HuH-7.5 (cell line): ENCODE measurements at places on chromosomes 6 and 20.
A peak's percentile ranks its signal among the peaks of the same experiment; 100 is the strongest.

- no peak for DNase-seq
Observed at GRCh38 chr6:17497535-17498095, 102.5 kb upstream of the FAM8A1 start.

GRCh38 chr6:150470960-150471665 is 102.3 kb downstream of the IYD start:
- no peak for DNase-seq

DNA sequence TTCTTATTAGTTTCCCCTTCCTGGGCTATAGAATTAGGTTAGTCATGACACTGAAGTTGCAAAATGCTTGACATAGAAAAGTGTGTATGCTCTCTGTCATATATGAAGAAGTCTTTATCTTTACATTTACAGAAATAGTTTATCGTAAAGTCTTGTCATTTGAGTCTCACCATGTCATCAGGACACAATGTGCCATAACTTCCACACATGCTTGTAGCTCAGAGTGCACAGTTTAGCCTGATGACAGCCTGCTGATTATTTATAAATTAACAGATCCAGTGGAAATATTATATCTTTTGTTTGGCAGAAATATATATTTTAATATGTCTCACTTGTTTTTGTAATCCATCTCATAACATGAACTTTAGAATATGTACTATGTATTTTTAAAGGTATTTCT is 286.9 kb upstream of the QKI start:
- no peak for DNase-seq

DNA sequence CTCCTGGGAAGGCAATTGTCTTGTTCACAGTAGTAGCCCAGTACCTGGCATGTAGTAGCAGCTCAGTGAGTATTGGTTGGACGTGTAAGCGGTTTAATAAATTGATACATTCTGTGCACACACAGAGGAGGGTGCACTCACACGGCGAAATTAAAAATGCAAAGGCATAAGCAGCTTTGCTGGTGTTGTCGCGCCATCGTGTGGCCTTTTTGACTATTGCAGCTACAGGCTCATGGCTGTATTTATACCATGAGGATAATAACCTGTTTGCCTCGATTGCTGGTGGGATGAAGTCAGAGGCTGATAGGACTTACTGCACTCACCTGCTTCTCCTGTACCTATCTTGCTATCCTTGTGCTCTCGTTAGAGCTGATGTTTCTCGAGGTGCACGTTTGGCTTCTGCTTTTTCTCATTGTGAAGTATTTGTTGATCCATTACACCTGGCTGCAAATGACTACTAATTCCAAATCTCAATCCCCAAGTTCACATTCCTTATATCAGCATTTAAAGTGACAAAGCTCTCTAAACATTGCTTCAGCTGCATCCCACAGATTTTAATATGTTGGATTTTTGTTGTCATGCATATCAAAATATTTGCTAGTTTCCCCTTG is 61.5 kb downstream of the TBXT start:
- peak; percentile 35 for DNase-seq

DNA sequence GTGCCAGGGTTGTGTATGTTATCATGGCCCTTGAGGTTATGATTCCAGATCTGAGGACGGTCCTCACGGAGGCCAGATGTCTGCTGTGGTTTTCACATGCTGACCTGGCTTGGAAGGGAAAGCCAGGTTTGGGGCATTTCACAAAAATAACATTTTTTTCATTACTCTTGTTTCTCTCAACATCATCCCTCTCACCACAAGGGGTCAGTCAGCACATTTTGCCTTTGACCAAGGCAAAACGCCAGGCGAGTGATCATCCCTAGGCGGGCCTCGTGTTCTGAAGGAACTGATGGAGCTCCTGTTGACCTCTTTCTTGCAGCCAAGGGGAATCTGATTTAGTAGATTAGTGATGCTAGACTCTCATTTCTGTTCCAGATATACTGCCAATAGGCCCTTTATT is 133.5 kb downstream of the TBC1D7 start:
- DNase-seq, result peak; percentile 37

DNA sequence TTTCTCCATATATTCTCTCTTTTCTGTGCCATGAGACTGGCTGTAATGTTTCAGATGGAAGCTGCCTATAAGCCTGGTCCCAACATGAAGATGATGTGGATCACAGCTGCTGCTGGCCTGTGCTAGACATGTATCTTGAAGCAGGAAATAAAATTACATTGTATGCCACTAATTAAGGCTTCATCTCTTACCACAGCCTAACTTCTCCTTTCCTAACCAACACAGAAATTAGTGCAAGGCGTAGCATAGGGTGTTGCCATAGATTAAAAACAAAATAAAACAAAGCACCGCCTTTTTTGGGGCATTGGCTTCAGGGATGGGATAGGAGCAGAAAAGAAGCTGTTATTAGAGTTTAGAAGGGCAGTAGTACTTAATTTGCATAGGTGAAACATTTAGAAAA is 4.7 kb upstream of the SLC17A4 start:
- no peak for DNase-seq
